ENCODE measurements at places on chromosomes 1 and 21.

DNA sequence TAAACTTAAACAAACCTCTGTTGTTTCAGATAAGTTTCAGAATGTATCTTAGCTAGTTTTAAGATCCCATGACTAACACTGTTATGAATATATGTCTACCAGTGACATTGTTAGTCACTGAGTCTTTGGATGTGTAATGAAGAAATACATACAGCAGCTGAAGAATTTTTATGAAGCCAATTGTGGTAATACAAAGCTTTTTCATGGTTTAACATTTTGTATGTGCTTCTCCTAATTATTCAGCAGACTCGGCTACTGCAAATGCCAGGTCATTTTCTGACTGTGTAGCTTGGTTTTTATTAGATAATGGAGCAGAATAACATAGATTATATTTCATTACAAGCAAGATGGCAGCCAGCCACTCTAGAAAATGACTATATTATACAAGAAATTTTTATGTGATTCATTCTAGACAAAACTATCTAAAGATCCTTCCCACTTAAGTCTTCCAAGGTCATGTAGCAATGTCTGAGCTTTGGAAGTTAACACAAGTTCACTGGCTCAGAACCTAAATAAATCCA, 147.8 kb downstream of the TNFSF18 start:
- DNase-seq, result no peak

- DNase-seq, result peak; percentile 50
Measured at GRCh38 chr1:111789142-111789541, 33.4 kb downstream of the DDX20 start.

DNA sequence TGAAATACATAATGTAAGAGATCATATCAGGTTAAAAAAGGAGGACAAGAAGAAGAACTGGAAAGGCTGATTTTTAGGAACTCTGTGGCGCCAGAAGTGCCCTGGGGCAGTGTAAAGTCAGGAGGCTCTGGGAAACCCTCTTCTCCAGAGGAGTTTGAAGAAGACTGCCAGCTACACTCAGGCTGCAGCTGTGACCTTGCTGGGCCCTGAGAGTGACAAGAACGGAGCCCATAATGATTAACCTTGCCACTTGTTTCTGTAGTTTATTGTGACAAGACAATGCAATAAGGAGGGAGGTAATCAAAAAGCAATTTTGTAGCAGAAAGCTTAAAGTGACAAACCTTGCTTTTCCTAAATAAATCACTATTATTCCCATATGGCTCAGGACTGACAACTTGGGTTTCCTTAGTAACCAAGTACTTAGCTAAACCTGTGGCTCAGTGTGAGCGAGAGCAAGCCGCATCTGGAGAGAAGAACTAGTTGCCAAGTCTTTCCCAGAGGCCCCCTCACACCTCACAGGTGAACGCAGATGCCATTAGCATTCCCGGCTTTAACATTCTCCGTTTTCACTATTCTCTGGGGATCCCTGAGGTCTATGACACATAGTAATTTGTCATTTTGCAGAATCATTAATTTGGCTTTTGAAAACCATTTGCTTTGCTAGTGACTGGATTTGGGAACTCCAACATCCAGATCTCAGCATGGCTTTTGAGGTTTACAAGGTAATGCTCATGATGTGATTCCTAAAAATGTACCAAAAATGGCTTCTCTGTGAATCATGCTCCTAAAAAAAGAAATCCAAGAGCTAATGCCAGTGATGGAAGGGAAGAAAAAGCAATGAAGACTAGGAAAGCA, 115.9 kb downstream of the OMA1 start:
- no peak for DNase-seq

GRCh38 chr1:18635891-18636595, 5.4 kb downstream of the PAX7 start:
- peak; percentile 45 for DNase-seq

DNA sequence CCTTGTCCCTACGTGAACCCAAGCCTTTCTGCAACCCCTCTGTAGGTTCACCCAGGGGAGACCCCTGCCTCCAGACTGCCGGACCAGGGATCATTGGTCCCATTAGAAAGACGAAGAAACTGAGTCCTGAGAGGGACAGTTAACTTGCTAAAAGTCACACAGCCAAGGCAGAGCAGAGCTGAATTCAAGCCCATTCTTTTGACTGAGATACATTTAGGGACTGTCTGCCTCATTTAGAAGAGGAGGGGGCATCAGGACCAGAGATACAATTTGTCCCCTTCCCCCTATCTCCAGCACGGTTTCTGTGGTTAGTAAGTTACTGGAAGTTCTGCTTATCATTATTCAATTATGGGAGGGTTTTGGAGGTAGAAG, 19.1 kb downstream of the KCNQ4 start:
- no peak for DNase-seq

DNA sequence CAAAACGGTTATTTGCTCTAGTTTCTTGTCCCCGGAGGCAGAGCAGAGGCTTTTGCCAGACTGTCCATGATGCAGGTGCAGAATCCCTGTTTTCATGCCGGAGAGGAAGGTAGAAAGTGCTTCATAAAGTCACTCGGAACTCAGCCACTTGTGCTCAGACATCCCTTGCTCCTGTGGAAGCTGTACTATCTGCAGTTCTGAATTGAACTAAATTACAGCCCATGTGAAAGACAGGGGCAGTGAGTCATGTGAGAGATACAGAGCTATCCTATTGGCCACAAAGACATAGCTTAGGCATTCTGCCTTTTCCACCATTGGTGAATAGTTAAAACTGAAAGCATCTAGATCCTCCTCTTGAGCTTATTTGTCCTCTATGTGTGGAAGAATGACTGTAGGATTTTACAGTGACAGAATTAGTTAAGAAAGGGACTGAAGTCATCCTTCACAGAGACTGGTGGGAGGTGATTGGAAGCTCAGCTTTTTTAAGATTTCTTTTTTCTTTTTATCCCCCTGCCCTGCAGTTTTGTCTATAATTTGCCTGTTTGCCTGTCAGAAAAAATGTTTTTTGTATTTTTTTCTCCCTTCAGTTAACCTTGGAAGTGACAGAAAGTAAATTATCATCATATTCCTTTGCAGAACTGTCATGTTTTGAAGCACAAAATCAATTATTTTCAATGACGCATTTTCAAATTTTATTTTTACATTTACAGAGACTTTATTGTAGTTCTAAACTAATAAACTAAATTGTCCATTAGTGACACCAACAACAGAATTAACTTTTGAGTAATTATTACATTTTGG, 298.6 kb downstream of the PTPRC start:
- DNase-seq, result peak; percentile 61

DNA sequence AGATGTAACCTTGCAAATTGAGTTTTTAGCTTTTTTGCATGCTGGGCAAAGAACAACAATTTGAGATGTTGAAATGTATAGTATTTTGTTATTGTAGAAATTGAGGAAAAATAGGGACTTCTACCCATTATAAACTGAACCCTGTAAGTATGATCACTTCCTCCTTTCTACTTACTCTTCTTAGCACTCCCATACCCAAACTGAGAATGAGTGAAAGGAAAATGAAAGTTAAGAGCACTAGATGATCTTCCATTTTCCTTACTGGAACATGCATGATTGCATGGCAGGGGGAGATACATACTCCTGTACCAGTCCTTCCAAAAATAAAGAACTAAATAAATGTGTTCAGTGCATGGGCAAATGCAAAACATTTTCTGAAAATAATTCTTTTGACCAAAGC, 107.4 kb upstream of the KIAA1614 start:
- no peak for DNase-seq

DNA sequence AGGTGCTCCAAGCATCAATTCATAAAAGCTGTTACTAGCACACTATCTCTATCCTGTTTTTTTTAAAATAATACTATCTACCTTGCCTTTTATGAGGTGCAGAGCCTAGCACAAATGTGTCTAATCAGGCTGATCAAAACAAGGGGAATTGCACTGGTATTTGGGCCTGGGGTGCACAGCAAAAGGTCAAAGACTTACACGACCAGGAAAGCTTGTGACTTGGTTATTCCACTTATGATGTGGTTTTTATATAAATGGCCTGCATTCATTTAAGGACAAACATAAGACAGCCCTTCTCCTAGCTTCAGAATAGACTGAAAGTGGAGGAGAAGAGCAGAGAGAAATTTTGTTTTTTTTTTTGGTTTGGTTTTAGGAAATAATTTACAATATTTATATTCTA, 98.4 kb upstream of the SGIP1 start:
- no peak for DNase-seq

DNA sequence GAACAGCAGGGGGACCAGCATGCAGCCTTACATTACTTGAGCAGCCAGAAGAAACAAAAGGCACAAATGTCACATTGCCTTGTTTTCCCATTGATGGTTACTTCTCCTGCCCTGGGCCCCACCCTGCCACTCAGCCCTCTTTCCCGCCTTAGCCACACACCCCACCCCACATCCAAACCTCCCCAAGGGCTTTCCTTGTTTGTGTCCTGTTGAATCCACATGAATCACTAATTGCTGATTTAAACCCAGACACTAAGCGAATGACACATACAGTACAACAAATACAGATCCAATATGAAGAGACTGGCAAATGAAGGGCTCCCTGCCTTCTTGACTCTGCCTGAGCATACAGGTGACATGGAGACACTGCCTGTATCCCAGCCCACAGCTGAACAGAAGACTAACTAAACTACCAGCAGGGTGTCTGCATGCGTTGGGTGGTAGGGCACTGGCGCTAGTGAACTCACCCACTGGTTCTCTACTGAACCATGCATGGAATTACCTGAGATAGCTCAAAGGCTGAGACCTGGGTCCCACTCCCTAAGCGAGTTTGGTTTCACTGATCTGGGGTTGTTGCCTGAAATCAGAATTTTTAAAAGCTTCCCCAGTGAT, 3.1 kb downstream of the IGSF3 start:
- no peak for DNase-seq

All from posterior cingulate gyrus (tissue), 11 donors.